ENCODE measurements at places on chromosomes 12 and 14.

DNA sequence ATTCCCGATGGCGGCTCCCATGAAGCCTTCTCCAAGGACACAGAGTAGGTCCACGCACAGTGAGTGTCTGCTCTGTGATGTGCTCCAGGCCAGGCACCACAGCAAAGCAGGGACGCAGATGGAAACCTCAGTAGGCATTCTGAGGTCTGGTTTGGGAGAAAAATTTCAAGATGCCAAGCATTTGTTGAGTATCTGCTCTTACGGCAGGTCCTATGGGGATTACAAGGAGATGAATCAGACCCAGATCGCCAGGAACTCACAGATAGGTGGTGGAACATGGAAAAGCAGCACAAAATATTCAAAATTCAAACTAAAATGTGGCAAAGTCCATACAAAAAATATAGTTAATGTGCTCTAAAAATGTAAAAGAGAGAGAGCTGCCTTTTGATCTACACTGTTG is 684.9 kb upstream of the TMEM132C start:
- no peak for DNase-seq

DNA sequence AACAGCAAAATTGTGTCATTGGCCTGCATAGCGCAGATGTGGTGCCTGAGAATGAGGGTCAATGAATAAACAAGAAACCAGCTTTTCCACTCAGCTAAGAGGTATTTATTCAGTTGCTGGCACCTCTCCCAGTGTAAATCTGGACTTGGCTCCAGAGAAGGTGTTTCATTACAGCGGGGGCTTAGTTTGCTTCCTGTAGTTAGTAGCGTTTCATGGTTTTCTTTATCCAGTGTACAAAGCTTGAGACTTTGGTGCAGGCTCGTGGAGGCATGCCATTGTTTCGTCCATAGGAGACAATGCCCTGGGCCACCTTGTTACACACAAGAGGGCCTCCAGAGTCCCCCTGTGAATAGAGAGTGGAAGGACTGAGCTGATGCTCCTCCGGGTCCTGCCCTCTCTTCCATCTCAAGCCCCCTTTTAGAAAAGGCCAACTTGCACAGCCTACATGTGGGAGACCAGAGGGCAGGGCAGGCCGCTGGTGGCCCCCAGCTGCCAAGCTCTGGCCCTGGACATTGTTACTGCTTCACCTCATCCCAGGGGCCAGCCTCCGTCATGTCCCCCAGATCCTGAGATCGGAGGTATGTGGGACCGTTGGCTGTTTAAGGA is 3.0 kb downstream of the GZMB start:
- DNase-seq: no peak

DNA sequence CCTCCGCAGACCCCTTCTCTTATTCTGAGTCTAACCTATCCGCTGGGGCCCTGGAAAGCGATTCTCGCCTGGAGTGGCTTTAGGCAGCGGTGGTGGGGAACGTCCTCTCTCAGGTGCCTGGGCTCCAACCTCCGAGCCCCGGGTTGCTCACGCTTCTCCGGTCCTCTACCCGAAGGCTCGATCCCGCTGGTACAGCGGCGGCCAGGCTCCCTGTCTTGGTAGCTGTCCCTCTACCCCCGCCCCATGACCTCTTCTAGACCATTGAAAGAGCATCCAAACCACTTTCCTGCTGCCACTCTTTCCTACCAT is 505 bp upstream of the HEBP1 start:
- no peak for DNase-seq

GRCh38 chr12:57234233-57234570 is 4.7 kb downstream of the SHMT2 start:
- DNase-seq: peak; percentile 54

DNA sequence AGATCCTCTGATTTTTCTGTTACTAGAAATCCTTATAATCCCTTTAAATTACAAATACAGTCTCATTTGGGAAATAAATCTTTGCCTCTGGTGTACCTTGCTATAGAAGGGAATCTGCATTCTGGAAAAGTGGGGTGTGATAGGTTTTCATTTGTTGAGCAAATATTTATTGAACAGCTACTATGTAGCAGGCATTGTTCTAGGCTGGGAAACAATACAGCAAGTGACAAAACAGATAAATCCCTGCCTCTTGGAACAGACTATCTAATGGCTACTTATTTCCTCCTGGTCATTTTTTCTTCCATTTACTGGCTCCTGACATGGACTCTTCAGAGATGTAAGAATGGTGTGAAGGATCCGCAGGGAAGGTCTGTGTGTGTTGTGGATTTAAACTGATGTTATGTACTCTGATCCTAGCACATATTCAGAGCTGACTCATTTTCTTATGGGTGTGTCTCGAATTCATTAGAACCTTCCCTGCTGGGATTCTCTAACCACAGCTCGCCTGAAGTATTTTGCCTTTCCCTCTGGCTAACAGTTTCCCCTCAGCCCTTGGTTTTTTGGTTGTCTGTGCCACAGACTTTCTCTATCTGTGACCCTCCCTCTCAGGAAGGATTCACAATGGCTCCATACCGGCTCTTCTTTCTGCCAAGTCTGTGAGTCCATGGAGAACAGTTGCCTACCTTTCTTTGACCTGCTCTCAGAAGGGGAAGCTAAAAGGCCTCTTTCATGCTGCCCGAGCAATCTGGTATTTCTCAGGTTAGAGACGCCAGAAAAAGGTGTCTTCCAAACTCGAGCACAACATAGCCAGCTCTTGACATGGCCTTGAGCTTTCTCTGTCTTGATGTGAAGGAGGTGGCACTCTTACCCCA is 53.7 kb downstream of the TMTC2 start:
- no peak for DNase-seq

DNA sequence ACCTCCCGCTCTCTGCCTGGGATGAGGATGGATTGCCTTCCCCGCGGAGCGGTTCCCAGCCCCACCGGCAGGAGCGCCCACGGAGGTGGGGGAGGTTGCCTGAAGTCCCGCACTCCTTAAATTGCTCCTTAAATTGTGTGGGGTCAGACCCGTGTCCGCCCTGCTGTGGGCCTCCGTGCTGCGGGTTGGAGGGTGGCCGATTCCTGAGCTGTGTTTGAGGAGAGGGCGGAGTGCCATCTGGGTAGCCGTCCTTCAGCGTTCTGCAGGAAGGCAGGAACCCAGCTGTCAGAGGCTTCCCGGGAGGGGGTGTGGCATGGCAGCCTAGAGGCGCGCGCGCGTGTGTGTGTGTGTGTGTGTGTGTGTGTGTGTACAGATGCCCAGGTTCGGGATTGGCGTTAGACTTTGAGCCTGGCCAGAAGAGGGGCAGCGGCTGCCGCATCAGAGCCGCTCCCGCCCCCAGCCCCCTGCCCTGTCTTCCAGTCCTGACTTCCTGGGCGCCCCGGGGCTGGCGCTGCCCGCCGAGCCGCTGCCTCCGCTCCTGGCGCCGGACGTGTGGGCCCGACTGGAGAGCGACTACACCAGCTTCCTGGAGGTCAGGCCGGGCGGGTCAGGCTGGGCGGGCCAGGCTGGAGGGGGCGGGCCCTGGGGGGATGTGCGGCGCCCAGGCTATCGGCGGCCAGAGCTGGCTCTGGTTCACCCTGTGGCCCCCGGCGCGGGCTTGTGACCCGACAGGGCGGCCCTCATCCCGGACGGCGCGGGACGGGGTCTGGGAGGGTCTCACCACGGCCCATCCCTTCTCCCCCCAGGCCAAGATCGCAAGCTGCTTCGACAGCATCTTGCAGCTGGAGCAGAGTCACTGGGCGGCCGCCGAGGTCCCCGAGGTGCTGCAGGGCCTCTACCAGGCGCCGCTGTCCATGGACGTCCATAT is 9.2 kb downstream of the EXOC3L4 start:
- DNase-seq: no peak

GRCh38 chr14:94601884-94602391 is 10.3 kb upstream of the SERPINA3 start:
- peak; percentile 48 for DNase-seq

- DNase-seq: no peak
These were observed 4.0 kb upstream of the GEMIN2 start for GRCh38 chr14:39109893-39110715.

GRCh38 chr12:31015215-31015614 is 58.4 kb upstream of the DDX11 start:
- peak; percentile 44 for DNase-seq

- DNase-seq: no peak
These were observed 21.8 kb downstream of the ATG2B start for GRCh38 chr14:96341323-96341722.

GRCh38 chr12:49515266-49515665 is 23.6 kb upstream of the KCNH3 start:
- no peak for DNase-seq

DNA sequence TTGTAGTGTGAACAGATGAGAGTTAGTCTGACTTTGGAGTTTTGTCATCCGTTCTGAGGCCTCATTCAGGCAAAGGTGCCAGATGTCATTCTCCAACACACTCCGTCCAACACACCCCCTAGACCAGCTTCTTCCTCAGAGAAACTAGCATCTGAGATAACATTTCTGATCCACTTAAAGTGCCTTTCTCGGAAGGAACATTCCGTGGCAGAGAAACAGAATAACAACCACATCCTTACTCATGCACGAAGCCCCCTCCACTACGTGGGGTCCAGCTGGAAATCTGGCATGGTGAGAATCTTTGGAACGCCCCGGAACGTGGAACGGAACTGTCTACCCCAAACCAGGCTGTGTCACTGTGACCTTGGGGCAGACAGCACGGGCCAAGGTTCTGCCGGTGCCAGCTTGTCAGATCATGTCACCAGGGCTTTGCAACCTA is 17.0 kb upstream of the BCL7A start:
- DNase-seq: no peak

- no peak for DNase-seq
These were observed 27.0 kb downstream of the DYNC1H1 start for GRCh38 chr14:101991352-101991751.

GRCh38 chr14:36944307-36945010 is 227.9 kb downstream of the SLC25A21 start:
- DNase-seq: no peak

DNA sequence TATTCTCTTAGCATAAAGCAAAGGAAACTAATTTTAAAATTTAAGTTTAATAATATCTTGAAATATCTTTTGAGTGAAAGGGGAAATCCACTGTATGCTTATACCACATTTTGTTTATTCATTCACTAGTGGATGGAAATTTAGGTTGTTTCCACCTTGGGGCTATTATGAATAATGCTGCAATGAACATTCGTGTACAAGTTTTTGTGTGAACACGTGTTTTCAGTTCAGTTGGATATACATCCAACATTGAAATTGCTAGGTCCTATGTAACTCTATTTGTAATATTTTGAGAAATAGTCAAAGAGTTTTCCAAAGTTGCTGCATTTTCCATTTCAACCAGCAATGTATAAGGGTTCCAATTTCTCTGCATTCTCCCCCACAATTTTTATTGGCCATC is 83.7 kb upstream of the ETV6 start:
- no peak for DNase-seq

DNA sequence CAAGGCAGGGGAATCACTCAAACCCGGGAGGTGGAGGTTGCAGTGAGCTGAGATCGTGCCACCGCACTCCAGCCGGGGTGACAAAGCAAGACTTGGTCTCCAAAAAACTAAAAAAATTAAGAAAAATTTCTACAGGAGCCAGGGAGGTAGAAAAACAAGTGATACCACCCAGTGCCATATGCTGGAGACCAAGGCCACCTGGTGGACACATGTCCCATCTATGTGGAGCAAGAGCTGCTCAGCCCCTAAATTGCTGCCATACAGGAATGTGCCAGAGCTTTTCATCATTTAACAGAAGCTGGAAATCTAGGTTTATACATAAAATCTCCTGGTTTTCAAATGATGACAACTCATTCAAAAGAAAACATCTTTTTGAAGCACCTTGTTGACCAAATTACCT is 61.4 kb upstream of the ELK3 start:
- DNase-seq: no peak

GRCh38 chr14:23445773-23446172 is 10.3 kb upstream of the MYH7 start:
- no peak for DNase-seq

DNA sequence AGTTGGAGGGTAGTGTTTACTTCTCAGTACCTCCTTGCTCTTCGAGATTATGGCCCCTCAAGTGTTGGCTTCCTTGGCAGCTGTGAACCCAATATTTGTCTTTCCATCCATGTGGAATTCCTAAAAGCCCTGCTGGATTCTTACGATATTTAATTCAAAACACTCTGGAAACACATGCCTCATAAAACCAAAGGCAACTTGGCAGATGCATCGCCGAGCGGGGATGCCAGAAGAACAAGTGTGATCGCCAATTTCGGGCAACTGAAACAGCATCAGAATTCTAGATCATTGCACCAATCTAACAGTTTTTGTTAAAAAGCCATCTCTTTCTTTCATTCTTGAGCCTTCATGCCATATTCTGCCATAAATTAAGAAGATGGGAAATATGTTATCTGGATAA is 934.4 kb downstream of the AACS start:
- no peak for DNase-seq

- DNase-seq: no peak
These were observed 25.8 kb downstream of the SLC39A9 start for GRCh38 chr14:69424149-69424923.

DNA sequence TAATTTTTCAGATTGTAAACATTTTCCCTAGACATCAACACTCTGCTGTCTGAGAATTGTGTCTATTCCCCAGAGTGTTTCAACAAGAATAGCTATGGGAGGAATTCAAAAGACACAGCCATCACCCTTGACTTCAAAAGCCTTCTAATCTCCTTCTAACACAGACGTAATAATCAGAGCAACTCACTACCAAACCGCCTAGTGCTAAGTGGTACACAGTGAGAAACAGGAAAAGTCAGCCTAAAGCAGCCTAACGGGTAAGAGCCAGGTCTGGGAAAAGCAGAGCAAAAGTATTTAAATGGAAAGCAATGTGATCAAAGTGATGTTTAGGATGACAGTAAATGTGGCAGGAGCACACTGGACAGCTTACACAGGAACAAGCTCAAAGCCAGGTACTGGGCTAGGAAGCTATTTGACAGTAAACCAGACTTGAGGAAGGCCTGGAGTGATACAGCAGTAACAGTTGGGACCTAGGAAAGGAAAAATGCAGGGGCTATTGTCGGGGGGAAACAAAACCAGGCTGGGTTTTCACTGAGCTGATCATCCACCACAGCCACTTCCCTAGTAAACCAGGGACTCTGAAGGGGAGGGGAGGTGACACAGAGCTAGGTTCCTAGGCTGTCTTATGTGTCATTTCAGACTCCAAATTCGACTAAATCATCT is 29.4 kb downstream of the CORO1C start:
- DNase-seq: no peak

- no peak for DNase-seq
These were observed 708 bp upstream of the IGFBP6 start for GRCh38 chr12:53096759-53097158.

Measured in spleen (tissue), 13 donors.